Urothelium cell line (cell line): ENCODE measurements at places on chromosomes 3 and 15.
A peak's percentile ranks its signal among the peaks of the same experiment; 100 is the strongest.

DNA sequence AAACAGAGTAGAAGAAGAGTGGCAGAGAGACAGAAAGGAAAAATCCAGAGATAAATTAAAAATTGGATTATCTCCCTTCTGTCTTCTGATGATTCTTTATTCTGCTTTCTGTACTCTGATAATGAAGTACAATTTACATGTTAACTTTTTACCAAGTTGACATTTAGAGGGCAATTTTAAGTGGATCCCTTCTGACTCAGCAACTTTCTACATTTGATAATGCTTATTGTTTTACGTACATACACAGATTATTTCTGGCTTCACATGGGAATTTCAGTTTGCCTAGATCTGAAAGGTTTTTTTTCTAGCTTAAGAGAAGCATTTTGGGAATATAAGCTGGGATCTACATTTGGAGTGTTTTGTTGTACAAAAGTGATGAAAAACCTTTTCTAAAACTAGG lies 491.3 kb downstream of the OTOL1 start:
- no peak for DNase-seq

- no peak for DNase-seq
Measured at GRCh38 chr3:113261063-113261625, 49.8 kb downstream of the BOC start.

GRCh38 chr3:194296454-194297263 lies 54.5 kb downstream of the CPN2 start:
- peak; percentile 84 for DNase-seq

DNA sequence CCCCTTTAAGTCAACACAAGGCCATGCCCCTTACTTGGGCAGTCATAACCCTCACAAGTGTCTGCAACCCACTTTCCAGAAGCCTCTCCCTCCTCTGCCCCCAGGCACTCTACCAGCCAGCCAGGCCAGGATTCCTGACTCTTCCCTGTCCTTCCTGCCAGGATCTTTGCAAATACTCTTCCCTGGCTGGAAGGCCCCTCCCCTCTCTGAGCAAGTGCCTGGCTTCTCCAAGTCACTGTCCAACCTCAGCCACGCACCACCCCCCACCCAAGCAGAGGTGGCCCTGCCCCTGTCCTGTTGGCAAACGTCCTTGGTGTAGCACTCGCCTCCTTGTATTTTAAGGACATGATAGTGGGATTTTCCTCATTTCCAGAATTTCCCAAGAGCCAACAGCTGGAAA lies 54.7 kb upstream of the USP3 start:
- DNase-seq: no peak

GRCh38 chr3:70742081-70742480 lies 429.6 kb upstream of the MDFIC2 start:
- DNase-seq: no peak

- no peak for DNase-seq
Measured at GRCh38 chr3:194485468-194485880, 1.3 kb downstream of the ATP13A3 start.

DNA sequence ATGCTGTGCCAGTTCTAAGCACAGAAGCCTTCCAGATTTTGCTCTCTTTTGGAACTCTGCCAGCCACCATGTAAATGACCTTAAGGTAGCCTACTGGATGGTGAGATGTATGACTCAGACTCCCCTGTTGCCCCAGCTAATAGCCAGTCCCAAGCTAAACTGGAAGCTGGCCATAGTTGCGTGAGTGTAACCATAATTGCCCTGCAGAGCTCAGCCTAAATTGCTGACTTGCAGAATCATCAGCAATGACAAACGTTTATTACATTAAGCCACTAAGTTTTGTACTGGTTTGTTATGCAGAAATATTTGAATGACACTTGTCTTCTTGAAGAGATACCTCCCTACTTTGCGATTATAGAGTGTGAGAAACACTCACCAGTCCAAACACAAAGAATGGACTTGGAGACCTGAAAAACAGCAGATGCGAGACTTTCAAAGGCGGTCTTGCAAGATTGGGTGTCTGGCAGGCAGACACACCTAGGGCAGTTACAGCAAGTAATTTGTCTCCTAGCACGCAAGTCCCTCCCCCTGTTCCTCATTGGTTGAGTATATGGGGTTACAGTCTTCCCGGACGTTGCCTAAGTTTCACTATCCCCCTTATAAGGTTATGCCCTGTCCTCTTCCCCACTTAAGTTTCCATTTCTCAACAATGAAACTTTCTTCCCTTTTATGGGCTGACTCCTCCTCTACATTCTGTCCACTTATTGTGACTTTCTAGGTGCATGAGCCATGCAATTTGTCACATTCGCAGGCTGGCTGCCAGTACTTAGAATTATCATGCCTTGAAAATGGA lies 83.6 kb upstream of the XCR1 start:
- DNase-seq: peak; percentile 78
